ENCODE measurements at places on chromosomes 3 and 15.

GRCh38 chr3:30439451-30440053 lies 166.8 kb upstream of the TGFBR2 start:
- DNase-seq: no peak

DNA sequence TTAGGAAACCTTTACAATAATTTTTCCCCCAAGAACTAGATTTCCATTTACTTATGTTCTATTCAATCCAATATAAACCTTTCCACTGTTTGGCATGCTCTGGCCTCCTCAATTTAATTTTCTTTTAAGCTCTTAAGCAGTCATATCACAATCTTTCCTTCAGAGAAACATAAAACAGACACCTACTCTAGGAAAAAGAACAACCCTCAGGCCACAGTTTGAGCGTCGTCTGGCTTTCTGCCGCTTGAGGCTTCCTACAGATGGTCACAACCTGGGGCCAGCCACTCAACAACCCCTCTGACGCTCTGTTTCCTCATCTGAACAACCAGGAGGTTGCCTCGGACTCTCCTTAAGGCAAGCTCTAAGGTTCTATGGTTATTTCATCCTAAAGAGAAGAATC lies 143.3 kb downstream of the ADAMTS17 start:
- DNase-seq: no peak

- DNase-seq: no peak
These were observed 3.8 kb upstream of the OR4F15 start for GRCh38 chr15:101808201-101808600.

DNA sequence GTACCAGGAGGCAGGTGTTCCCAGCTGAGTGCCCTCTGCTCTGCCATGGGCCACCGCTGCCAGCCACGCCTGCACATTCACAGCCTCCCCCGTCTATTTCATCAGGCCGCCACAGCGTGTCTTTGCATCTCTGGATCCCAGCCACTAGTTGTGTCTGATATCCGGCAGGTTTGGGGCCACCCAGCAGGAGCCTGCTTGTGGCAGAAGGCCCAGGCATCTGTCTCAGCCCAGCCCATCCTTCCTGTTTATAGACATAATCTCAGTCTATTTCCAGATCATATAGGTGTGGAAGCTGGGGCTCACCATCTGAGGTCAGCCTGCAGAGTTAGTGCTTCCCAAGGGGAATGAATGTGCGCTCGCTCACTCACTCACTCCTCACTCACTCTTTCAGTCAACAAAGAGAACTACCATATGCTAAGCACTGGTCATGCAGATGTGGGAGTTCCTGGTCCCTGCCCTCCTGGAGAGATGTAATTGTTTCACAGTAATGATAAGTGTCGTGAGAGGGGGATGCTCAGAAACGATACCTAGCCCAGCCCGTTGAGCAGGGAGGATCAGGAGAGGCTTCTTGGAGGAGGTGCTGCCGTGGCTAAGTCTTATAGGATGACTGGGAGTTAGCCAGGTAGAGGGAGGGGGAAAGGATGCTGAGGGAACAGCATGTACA lies 60.6 kb downstream of the FGD5 start:
- DNase-seq: no peak

DNA sequence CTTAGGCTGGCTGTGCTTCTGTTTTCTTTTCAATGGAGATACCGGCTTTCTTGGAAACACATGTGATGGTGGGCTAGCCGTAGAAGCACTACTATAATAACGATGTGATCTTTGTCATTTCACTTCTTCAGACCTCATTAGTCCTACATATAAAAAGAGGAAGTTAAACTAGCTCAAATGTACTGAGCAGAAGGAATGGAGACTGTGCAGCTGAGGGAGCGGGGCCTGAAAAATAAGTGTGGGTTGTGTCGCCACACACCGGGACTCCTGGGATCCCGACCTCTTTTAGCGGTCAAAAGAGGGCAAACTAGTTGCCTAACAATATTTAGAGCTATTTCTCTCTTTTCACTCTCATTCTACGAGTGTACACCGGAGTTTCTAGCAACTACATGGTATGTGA lies 1.0 kb upstream of the RNF7 start:
- DNase-seq: no peak

- DNase-seq: no peak
These were observed 6.3 kb downstream of the FBXL22 start for GRCh38 chr15:63603516-63603915.

DNA sequence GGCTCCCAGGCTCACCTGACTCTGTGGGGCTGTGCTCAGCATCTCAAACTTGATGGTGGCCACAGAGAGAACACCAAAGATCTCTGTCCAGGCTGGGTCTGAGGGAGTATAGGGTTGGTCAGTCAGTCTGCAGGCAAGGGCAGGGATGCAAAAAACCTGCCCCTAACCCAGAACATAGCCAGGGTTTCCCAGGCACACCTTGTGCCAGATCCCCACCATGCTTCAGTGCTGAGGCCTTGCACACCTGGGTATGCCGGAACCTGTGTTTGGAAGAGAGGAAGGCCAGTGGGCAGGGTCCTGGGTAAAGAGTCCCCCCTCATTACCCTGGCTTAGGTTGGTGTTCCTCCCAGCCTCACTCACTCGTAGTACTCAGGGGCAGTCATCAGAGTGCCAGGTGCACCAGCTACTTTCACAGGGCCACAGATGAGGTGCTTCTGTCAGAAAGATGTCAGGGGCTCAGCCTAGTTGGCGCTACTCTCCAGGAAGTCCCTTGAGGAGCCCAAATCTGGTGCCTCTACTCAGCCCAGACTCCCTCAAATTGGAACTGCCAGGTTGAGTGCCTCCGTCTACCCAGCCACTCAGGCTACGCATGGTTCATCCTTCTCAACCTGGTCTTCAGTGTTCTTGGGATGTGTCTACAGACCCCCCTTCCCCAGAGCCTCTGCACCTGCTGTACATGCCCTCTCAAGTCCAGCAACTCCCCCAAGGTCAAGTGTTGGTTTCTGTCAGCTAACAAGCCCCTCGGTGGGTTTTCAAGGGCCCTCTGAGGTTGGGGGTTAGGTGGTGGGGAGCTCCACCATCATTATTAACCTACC lies 1.8 kb downstream of the DALRD3 start:
- no peak for DNase-seq

GRCh38 chr3:98901119-98901391 lies 440 bp downstream of the DCBLD2 start:
- no peak for DNase-seq

DNA sequence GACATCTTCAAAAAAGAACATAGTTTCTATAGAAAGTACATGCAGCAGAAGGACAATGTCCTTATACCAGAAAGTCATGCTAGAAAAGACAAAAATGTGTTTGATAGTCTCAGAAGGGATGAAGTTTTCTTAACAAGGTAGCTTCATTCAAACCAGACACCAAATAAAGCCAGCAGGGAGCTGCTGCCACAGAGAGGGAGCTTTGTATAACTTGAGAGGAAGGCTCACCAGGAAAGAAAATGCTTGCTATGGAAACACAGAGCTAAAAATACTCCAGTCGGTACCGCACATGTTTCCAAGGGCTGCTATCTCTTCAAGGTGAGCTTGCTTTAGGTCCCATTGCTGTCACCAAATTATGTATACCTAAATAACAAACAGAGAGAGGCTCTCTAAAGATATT lies 1074.8 kb upstream of the ALCAM start:
- no peak for DNase-seq
